ENCODE measurements at places on chromosomes 5 and 9.

GRCh38 chr9:34145165-34145564, 18.7 kb upstream of the DCAF12 start:
- DNase-seq = no peak

- no peak for DNase-seq
Measured at GRCh38 chr5:102800427-102800826, 45.3 kb downstream of the PAM start.

GRCh38 chr9:95457769-95458168, 59.0 kb downstream of the PTCH1 start:
- peak; percentile 2 for DNase-seq

- no peak for DNase-seq
Measured at GRCh38 chr9:75858497-75859092, 31.9 kb upstream of the PCSK5 start.

- DNase-seq = no peak
Measured at GRCh38 chr9:123005964-123006363, 27.5 kb upstream of the GPR21 start.

DNA sequence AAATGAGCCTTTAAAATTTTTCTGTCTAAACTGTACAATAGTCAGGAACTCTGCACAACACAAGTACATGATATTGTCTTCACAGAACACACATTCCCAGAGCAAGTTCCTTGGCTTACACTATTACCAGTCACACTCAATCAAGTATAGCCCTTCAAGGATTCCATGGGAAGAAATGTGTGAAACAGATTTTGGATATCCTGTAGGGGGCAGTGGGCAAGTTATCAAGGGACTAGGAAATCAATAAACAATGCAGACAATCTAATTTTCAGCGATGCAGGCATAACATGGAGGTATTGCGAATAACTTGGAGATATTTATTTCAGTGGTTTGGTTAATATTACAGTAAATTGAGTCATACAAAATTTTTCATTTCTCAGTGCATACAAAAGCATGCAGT, 1171.5 kb upstream of the NUDT12 start:
- DNase-seq = no peak

DNA sequence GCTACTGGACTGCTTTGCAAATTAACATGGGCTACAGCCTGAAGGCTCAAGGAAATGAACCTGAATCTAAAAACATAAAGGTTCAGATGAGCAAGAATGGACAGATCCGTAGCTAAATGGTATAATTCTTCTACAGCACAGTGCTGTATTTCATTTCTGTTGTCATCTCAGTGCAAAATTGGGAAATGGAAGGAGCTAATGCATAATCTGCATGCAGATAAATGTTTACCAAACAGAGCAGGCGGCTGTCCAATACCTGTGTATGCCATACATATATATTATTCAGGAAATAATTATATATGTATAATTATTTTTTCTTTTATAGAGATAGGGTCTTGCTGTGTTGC, 4.3 kb upstream of the HSPA9 start:
- DNase-seq = no peak

DNA sequence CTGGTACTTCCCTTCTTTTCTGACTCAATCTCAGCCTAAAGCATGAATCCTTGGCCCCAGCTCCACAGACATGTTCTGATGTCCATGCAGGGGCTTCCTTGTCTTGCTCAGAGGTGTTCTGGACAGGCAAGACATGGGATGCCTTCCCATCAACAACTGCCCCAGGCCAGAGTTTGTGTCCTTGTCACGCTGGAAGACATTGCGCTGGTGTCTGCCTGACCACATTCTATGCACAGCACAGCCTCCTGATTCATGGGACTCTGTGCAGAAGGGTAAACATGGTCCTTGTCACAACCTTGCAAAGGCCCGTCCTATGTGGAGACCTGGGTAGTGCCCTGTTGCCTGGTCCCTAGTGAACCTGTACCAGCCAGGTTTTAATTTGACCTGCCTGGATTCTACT, 212.2 kb downstream of the FSTL4 start:
- DNase-seq = no peak

DNA sequence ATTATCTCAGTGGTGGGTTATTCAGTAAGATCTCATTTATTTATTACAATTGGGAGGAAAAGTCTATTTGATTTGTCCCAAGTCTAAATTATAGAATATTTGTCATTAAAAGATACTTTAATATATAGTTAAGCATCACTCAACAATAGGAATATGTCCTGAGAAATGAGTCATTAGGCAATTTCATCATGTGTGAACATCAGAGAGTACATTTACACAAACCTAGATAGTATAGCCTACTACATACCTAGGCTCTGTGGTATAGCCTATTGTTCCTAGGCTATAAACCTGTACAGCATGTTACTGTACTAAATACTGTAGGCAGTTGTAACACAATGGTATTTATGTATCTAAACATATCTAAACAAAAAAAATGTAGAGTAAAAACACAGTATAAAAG, 135.0 kb upstream of the RASA1 start:
- no peak for DNase-seq

DNA sequence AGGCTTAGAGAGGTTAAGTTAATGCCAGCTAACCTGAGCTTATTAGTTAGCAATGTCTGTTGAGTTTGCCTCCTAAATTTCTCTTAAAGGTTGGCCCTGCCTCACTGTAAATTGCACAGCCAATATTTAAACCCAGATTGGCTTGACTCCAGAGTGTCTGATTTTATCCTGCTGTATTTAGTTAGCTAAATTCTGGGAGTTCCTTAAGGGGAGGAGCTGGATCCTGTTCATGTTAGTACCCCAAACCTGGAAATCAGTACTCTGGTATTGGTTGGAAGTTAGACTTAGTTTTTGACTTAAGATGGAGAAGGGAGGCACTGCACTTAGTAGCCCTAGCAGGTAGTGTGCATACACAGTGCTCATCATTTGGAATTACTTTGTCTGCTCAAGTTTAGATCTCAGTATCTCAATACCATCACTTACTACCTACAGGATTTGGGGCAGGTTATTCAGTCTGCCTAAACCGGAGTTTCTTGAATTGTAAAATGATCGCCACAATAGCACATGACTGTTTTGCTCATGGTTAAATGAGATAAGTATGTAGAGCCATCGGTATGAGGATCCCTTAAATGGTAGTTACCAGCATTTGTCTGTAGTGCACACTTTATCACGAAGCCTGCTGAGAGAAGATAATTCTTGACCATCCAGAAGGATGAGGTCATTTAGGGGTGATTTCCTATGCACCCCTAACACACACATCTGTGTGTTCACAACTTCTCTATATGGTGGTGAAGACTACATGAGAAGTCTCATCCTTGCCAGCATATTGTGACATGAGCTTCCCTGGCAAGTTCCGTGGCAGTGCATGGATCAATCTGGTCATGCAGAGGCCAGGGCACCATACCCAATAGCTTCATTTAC, 264.8 kb upstream of the TRIM32 start:
- no peak for DNase-seq

DNA sequence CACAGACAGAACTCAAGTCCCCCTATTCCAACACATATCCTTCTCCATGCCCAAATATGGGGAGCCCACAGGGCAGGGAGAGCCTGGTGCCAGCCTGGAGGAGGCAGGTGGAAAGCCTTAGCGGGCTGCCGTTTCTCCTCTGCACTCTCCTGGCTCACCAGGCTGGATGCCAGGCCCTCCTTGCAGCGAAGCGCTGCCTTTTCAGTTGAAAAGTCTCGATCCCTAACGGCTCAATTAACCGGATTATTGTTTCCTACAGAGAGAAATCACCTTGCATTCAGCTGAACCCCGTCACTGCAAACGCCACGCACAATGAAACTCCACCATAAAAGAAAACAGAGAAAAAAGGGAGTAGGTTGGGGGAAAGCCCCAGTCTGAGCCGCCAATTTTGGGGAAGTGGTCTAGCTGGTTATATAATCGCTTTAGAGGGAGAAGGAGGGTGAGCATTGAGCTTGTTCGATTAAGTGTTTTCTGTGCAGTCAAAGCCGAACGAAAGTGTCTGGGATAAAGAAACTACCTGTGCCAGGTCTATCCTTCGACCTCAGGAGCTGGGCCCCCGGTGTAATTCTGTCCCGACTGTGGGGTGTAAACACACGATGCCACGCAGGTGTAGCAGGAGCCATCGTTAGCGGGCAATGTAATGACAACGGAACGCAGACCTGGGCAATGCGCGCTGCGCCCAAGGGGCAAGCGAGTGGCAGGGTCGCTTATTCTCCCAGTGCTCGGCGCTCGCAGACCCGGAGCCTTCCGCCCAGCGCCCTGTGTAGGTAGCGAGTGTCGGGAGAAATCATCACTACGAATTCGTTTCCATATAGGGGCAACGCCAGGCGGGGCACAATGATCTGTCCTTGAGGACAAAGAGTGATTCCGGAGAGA, 3.8 kb downstream of the BARHL1 start:
- DNase-seq = no peak

DNA sequence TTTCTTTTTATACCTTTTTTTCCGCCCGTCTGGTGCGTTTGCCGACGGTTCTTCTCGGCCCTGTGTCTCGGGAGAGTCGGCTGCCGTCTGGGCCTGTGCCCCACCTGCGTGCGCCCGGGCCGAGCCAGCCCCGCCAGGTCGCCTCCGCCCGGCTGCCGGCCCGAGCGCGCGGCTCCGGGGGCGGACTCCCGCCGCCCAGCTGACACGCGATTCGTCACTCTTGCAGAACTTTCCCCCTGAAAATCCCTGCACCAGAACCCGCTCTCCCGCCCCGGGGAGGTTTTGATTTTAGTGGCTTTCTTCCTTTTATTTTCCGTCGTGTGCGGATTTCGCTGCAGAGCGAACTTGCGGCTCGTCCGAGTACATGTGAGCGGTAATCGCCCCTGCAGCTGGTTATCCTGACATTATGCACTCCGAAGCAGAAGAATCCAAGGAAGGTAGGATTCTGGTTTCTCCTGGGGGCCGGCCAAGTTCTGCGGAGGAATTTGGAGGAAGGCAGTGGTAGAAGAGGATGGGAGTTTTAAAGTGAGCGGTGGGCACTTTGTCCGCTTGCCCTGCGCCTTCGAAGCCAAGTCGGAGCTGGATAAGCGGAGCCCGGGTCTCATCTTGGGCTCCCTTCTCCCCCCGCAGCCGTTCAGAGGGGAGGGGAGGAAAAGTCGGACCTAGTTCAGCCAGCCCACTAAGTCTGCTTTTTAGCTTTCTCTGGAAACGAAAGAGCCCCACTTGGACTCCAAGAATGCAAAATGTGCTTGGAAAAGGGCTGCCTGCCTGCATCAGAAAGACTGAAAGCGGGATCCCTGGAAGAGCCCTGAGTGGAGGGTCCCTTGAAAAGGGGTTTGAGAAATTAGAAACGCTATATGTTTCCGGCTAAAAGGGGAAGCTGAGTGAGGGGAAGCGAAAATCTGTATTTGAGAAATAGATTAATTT, at the start of gene TNFAIP8:
TNFAIP8 (plus strand) TSS at position 335 of the 927 bp plus-strand sequence; CDS start at position 407, 72 bp downstream.
- no peak for DNase-seq

- no peak for DNase-seq
Measured at GRCh38 chr5:122434205-122434970, 122.4 kb downstream of the SNCAIP start.

DNA sequence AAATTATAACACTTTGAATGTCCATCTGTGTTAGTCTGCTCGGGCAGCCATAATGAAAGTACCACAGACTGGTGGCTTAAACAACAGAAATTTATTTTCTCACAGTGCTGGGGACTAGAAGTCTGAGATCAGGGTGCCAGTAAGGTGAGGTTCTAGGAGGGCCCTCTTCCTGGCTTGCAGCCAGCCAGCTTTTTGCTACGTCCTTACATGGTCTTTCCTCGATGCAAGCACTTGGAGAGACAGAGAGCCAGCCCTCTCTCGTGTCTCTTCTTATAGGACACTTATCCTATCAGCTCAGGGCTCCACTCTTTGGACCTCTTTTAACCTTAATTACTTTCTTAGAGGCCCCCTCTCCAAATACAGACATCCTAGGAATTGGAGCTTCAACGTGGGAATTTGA, 351.8 kb downstream of the SPOCK1 start:
- no peak for DNase-seq

DNA sequence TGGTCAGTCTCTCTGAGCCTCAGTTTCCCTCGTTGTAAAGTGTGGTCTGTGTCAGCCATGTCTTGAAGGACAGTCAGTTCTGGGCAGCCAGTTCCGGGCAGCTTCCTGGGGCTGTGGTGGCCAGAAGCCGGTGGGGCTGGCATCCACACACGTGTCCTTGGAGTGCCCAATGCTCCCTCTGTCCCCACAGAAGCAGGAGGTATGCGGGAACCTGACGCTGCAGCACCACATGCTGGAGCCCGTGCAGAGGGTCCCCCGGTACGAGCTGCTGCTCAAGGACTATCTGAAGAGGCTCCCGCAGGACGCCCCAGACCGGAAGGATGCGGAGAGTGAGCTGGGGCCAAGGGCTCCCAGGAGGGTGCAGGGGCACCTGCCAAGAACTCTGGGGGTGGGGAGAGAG, 48.4 kb upstream of the SUSD3 start:
- no peak for DNase-seq

- DNase-seq = no peak
Measured at GRCh38 chr5:96492459-96493047, 59.5 kb upstream of the PCSK1 start.

- DNase-seq = no peak
Measured at GRCh38 chr5:180340856-180341255, 12.3 kb downstream of the GFPT2 start.

DNA sequence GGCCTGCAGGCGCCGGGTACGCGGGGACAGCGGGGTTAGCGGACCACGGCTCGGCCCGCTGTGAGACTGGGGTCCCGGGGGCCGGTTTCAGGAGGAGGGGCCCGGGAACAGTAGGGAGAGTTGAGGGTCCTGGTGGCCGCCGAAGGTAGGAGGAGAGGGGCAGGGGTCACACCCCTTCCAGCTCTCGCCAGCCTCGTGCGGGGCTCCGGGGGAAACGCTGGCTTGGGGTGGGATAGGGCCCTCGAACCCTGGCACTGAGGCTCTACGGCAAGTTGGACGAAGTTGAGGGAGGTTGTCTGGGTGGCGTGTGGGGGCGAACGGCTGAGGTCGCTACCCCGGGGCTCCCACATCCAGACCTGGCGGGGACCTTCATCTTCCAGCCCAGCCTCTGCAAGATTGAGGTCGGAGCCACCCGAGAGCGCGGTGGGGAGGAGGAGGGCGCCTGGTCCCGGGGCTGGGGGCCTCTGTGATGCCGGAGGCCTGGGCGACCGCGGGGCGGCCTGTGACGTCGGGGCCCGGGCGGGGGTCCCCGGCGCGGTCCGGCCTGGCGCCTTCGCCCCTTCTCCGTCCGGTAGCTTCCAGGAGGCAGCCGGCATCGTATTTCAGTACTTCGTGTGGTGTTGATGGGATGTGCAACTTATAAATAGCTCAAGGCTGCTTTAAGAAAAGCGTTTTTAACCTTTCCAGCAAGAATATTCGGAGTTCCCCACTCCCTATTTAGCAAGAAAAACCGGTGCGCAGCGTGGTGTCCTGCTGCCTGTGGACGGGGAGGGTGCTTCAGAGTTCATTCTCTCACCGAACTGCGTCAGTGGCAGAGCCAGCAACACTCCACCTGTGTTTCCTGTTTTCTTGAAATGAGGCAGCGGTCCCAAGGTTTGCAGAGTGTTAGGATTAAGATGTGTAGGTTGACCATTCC, 902 bp downstream of the HABP4 start:
- DNase-seq = no peak

DNA sequence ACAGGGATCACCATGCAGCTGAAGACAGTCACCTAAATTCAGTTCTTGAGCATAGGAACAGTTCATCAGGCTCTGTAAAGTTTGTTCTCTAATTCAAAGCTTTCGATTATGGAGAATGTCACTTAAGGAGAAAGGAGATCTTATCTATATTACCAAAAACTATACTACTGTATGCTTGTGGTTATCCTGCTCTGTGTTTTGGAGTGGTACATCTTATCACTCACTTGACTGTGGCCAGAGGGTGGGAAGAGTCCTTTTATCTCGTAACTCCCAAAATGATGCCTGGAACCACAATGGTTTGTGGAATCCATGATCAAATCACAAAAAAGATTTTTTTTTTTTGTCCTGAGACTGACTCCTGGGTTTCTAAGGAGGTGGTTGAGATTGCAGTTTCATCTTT, 230.7 kb downstream of the COMMD10 start:
- no peak for DNase-seq

- no peak for DNase-seq
Measured at GRCh38 chr5:125226825-125227224, 480.4 kb upstream of the ZNF608 start.
